ENCODE measurements at places on chromosomes 13 and 19. TPM values are rescaled to one million over a fixed set of nuclear protein-coding genes. Genes with fewer than 3 reads are reported as not detected.

DNA sequence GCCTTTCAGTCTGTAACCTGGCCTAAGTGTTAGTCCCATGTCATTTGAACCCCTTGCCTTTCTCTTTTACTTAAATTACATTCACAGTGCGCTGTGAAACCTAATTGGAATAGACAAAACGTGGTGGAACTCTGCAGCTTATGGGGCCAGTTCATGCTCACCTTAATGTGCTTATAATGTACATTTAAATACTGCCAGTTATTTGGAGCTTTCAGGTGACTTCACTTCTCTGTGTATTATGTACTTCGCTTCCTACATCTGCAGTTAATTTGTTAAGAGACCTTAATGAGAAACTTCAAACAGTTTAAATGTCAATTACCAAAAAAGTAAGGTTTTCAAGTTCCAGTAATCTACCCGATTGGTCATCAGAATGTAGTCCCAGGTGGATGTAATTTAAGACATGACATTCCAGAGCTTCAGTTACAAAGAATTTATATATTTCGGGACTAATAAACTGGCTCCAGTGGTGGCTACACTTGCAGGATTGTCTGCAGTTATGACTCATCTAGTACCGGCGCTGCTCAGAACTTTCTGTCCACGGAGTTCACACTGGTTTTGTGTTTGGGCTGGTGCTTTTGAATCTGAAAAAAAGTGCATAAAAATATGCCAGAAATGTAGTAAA lies 125.3 kb downstream of the TM9SF2 start:
- no peak for DNase-seq

DNA sequence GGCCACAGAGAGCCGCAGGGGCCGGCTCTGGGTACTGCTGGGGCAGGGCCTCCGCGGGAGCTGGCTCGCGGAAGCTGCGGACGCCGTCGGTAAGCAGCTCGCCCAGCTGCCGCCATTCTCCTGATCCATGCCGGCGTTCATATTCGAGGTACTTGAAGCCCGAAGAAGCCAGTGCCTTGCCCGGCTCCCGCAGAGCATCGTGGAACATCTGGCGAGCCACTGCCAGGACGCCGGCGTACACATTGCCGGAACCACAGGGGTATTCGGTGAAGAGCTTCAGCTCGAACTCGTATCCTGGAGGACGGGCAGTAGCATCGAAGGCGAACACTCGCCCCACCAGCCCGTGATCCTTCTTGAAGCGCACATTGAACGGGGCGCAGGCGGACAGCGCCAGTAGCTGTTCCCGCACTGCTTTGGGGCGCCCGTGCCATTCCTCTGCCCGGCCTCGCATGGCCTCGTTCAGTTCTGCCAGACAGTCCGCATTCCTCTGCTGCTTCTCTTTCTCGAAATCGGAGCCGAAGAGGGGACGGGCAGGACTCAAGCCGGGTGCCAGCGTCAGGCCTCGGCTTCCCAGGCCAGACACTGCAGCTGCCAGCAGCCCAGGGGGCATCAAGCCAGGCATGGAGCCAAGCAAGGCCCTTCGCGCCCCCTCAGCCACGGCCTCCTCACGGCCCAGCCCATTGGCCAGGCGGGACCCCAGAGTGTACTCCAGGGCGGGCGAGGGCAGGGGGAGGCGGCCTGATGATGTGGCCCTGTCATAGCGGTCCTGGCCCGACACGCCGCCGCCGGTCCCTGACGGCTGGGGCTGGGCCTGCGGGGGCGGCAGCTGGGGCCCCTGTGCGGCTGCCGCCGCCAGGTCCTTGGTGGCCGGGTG lies 1.0 kb downstream of the IRF2BP1 start:
- no peak for DNase-seq

DNA sequence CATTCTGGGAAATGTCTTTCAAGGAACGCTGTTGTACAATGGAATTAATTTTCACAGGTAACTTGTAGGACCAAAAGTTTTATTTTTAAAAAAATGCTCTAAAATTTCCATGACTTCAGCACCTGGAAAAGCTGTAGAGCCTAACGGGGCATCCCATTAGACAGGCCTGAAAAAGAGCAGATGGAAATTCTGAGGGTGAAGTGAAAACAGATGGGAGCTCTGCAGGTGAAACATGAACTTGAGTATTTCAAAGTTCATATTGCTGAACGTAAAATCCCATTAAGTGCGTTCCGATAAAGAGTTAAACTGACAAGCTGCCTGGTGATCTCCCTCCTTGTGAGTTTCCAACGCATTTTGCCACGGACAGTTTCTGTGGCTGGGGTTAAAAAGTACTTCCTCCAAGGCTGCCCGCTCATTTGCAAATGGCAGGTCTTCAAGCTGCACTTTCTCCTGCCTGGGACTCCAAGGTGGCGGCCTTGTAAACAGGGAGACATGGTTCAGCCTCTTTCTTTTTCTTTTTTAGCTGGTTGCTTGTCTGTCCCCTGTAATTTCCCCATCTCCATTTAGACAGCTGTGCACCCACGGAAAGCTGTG lies 450.4 kb downstream of the FGF9 start:
- DNase-seq, result no peak

GRCh38 chr19:53818756-53819155 lies 5.4 kb downstream of the NLRP12 start:
- DNase-seq, result no peak

DNA sequence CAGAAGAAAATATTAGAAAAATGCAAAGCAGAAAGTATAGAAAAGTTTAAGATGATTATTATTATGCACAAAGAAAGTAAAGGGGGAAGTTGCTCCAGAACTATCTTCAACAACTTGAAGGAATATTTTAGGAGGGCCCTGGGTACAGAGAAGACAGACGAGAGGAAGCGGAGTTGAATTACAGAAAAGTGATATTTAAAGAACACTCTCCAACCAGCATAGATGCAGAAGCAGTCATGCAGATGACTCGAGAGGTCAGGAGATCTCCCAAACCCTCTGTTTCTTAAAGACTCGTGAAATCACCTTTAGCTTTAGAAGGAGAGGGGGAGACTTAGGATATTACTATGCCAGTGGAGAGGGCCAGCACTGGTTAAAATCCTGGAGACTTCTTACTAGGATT lies 8.5 kb upstream of the SHISA2 start:
- no peak for DNase-seq

DNA sequence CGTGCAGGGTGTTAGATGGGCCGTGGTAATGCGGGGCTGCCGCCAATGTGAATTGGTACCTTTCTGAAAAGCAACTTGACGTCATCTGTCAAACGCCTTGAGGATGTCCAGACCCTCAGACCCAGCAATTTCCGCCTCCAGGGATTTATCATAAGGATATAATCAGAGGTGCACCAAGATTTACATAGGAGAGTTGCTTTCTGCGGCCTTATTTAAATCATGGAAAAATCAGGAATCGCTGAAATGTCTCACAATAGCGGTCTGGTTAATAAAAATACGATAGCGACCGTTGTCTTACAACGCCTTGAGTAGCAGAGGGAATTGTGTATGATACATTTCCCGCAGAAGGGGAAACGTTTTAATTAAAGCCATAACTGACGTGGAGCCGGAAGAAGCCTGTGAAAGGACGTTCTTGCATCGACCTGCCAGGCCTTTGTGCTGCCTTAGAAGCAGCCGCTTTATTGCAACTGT lies 32.3 kb upstream of the NDUFS7 start:
- DNase-seq, result no peak

GRCh38 chr19:42332059-42332458 lies 6.6 kb downstream of the MEGF8 start:
- no peak for DNase-seq

DNA sequence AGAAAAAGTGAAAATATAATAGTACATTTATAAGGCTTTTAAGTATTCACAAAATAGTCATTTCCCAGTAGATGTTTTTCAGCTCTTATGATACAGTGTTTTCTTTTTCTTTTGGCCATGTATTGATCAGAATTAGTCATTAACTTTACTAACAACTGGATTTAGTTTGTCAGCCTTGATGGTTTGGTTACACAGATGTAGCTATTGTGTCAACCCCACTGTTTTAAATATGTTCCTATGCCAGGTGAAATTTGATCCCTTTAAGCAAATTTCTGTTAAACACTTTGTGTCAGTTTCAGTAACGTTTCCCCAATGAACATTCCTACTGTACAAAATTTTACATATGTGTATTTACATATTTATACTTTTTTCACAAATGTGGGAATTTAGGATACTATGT lies 261.5 kb upstream of the STARD13 start:
- DNase-seq, result peak; percentile 55

DNA sequence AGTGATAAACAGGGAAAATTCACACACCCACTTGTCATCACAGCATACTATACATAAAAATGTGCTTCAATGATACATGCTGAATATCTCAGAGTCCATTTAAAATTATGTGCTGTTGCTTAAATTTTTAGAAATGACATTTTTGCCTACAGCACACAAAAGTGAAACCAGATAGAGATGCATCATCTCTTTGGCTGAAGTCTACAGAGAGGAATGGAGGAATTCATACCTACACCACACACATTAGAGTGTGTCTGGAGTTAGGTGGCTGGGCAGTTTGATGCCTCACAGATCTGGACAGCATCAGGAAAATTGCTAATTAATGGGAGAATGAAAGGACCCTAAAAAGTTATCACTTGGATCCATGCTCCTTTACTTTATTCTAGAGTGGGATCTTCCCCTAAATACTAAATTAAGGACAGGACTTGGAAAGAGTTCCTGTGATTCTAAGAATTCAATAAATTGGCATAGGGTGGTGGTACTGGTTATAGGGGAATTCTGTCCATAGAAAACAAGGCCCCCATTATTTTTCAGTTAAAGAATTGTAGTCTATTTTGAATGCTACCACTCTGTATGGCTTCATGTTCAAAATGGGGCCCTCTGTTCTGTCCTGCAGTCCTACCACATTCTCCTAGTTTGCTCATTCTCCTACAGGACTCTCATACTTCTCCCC lies 41.3 kb downstream of the RCBTB2 start:
- DNase-seq, result peak; percentile 57

- no peak for DNase-seq
Measured at GRCh38 chr19:35005256-35005977, 5.3 kb downstream of the GRAMD1A start.

- no peak for DNase-seq
Measured at GRCh38 chr19:8610936-8611300, 403 bp upstream of the ADAMTS10 start.

GRCh38 chr19:4957981-4958380 lies 10.9 kb upstream of the KDM4B start:
- no peak for DNase-seq

GRCh38 chr19:54029930-54030490 lies 33.7 kb downstream of the VSTM1 start:
- DNase-seq, result peak; percentile 90

- no peak for DNase-seq
Measured at GRCh38 chr13:36362251-36362650, 16.1 kb upstream of the SPART start.

- DNase-seq, result no peak
Measured at GRCh38 chr13:112182846-112183531, 116.0 kb downstream of the SOX1 start.

DNA sequence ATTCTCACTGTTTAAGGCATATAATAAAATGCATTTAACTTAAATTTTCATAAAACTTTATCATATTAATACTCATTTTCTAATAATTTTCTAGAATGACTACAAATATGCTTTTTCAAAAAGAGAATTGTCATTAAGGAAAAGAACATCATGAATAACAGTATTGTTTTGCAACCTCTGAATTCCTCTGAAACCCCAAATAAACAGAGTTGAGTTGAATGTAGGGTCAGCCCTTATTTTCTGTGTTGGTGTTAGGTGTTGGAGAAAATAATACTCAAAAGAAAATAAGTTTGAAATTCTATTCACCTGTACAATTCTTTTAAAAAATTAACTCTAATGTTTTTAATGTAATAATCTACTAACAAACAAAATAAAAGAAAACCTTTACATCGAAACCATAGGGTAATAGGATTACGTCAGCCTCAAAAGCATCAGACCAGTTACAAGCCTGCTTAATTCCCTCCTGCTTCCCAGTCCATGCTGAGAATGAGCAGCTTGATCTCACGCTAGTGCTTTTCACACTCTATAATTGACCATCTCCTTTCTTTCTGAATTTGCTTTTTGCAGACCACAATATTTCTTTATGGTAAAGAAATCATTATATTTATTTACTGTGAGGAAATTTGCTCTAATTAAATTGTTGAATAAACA lies 160.9 kb downstream of the PCDH9 start:
- no peak for DNase-seq

- no peak for DNase-seq
Measured at GRCh38 chr19:18016209-18016910, 8.4 kb downstream of the ARRDC2 start.

- DNase-seq, result peak; percentile 94
Measured at GRCh38 chr13:113816946-113817859, 46.7 kb downstream of the GAS6 start.

- peak; percentile 45 for DNase-seq
Measured at GRCh38 chr13:108342369-108343289, 73.1 kb downstream of the TNFSF13B start.

- no peak for DNase-seq
Measured at GRCh38 chr19:1276628-1277022, 1.3 kb downstream of the FAM174C start.

DNA sequence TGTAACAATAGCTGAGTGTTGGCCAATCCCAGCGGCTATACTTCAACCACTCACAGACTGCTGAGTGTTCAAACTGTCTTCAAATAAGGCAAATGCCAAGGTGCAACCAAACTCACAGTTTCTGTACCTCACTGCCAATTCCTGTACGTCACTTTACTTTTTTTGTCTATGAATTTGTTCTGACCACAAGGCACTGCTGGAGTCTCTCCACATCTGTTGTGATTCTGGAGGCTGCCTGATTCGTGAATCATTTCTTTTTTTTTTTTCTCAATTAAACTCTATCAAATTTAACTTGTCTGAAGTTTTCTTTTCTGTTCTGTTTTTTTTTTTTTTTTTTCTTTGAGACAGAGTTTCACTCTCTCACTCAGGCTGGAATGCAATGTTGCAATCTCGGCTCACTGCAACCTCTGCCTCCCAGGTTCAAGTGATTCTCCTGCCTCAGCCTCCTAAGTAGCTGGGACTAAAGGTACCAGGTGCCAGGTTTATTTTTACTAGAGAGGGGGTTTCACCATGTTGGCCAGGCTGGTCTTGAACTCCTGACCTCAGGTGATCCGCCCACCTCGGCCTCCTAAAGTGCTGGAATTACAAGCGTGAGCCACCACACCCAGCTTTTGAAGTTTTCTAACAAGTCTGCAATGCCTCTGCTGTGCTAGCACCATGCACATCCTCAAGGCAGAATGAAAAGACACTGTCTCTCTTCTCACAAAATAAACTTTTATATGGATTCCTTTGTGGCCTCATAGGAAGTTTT lies 401.7 kb downstream of the IRS2 start:
- DNase-seq, result no peak

- DNase-seq, result no peak
Measured at GRCh38 chr13:111494641-111495040, 174.2 kb downstream of the TEX29 start.

DNAAF3 gene
- 4.2 TPM for total RNA-seq

LYPD5 gene
- total RNA-seq, result not detected

CCNA1 gene
- not detected for total RNA-seq

LRRC8E gene
- total RNA-seq, result not detected

SYMPK gene
- total RNA-seq, result 28.3 TPM

CD22 gene
- total RNA-seq, result 602 TPM

ADAMTSL5 gene
- total RNA-seq, result 2.6 TPM

ZNF723 gene
- not detected for total RNA-seq

SIGLEC8 gene
- total RNA-seq, result not detected
